Stimulated activated CD8-positive, alpha-beta memory T cell treated with anti-CD3 and anti-CD28 coated beads, Interleukin-4, amount 100 ng/mL, for 4 hours (primary cell): ENCODE measurements at places on chromosomes 7 and 10.

DNA sequence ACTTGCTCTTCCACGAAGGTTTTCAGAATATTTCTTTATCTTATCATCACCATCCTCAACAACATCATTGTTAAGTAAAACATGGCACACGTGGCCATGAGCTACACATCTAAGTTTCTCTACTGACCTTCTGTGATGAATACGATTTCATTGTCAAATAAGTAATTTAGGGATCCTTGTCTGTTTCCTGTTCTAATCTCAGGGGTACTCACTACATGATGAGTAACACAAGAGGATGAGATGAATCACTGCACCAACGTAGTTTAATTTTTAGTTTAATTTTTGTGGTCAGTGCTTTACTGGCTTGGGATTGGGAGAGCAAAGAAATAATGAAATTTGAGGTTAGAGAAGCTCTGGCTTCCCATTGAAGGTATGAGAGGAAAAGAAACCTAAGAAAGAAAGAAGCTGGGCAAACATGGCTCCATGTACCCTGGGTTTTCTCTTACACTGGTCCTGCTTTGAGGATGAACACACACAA, 461.9 kb upstream of the KLF6 start:
- no peak for DNase-seq

DNA sequence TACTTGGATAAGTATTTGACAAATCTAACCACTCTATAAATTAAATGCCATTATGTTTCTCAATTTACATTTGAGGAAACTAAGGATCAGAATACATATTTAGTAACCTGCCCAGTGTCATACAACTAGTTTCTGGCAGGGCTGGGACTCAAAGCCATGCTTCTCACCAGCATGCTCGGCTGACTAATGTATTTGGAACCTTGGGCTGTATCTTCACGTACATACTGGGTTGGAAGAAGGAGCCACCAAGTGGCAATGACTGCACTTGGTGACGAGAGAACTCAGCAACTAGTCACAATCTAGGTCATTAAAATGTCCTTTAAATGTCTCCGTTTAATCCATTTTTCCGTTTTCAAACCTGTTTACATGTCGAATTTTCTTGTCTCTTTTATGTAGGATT, 42.9 kb downstream of the CHRM2 start:
- no peak for DNase-seq

- no peak for DNase-seq
Measured at GRCh38 chr7:131605280-131605878, 49.0 kb upstream of the PODXL start.

GRCh38 chr10:126337251-126337810, 50.9 kb downstream of the ADAM12 start:
- DNase-seq, result no peak

DNA sequence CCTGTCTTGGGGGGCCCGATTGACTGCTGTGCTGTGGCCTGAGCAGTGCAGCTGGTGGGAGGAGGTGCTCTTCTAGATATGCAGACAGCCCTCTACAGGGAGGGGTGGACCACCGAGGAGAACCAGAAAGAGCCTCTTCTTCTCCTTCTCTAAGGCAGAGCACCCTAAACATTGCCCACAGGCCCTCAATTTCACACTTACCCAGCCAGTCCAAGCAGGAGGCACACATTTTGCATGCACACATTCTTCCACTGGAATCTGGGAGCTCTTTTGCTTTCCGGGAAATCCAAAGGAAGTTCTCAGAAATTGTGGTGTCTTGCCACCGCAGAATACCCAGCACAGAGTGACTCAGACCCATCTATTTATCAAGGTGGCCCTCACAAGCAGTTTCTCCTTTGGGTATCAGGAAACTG, 45.8 kb downstream of the EEPD1 start:
- no peak for DNase-seq

GRCh38 chr10:11856678-11857077, 33.5 kb downstream of the PROSER2 start:
- DNase-seq, result no peak

DNA sequence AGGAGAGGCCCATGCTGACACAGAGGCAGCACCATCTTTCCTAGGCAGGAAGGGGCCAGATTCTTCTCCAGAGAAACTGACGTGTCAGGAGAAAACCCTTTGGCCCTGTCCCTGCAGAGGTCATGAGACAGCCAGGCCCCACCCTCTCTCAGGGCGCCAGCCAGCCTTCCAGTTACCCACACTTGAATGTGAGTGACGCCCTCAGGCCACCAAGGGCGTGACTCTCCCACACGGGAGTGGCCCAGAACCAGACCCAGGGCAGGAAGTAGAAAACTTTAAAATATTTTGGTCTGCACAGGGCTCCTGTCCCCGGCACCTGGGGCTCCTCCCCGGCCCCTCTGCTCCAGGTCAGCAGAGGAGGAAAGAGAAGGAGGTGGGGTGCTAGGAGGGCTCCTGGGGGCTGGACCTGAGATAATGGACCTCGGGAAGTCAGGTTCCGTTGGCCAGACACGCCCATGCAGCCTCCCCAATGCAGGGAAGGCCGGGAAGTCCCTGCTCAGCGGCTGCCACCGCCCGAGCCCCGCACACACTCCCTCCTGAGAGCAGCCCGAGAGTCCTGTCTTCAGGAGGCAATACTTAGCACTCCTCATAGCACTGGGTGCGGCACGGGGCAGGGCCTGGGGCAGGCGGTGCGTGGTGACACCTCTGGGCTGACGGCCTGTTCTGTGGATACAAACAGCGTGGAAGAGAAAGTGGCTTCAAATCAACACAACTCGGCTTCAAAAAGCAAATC, 67.0 kb upstream of the CFAP46 start:
- no peak for DNase-seq

DNA sequence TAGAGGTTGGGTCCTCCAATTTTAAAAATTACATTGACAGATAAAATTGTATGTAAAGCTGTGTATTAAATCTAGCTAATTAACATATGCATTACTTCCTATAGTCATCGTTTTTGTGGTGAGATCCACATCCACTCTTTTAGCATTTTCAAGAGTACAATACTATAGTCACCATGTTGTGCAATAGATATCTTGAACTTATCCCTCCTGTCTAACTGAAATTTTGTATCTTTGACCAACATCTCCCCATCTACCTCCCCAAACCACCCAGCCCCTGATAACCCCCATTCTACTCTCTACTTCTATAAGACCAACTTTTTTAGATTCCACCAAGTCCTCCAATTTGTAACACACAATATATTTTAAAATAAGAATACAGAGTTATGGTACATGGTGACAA, 208.0 kb downstream of the RELN start:
- DNase-seq, result no peak

DNA sequence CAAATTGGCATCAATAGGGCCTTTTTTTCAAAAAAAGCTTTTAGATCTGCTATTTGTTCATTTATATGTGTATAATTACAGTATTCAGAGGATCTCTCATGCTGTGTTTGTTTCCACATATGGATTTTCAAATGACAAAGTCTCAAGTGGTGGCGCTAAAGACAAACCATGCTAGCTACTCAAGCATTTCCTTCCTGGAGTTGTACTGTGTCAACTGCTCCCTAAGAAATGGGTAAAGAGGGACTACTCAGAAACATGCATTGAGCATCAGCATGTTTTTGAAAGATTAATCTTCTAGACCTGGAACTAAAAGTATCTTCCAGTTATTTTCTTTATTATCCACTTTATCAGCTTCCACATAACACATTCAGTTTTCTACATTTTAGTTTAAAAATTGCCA, 12.7 kb downstream of the CNTNAP2 start:
- DNase-seq, result no peak

- no peak for DNase-seq
Measured at GRCh38 chr7:34332006-34332405, 326.0 kb upstream of the NPSR1 start.

DNA sequence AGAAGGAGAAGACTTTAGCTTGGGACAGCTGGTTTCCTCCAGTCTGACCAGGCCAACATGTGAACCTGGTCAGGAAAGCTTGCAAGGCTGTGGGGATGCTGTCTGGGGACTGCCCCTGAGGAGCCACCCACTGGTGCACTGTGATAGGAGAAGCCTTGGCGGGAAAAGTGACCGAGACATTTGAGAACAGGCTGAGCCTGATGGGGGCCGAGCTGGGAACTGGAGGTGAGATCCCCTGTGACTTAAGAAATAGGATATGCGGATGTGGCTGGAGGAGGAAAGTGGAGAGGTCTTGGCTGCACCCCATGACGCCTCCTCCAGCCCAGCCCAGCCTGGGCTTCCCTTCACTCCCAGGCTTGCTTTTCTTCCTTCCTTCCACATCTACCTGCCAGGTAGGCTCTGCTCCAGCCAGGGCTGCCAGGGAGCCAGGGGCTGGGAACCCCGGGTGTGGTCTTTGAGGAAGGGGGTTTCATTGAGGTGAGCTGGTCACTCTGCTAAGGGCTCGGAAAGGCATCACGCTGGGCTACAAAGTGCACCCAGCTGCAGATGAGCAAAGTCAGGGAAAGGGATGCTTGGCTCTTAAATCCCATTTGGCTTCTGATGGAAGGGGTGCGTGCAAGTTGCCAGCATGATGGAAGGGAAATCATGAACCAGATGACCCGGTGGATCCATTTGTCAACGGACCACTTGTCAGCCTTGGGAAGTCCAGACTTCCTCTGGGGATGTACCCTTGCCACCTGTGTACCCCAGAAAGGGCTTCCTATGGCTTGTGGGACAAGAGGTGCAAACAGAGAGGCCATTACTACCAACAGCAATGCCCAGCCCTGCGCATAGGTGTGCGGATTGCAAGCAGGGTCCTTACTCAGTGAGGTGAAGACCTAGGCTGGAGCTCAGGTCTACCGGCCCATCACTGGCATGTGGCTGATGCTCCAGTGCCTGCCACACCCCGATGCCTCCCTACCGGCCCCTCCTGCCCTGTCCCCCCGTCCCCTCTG, 66.3 kb downstream of the C10orf143 start:
- no peak for DNase-seq

GRCh38 chr7:84040355-84040754, 154.2 kb downstream of the SEMA3A start:
- no peak for DNase-seq

DNA sequence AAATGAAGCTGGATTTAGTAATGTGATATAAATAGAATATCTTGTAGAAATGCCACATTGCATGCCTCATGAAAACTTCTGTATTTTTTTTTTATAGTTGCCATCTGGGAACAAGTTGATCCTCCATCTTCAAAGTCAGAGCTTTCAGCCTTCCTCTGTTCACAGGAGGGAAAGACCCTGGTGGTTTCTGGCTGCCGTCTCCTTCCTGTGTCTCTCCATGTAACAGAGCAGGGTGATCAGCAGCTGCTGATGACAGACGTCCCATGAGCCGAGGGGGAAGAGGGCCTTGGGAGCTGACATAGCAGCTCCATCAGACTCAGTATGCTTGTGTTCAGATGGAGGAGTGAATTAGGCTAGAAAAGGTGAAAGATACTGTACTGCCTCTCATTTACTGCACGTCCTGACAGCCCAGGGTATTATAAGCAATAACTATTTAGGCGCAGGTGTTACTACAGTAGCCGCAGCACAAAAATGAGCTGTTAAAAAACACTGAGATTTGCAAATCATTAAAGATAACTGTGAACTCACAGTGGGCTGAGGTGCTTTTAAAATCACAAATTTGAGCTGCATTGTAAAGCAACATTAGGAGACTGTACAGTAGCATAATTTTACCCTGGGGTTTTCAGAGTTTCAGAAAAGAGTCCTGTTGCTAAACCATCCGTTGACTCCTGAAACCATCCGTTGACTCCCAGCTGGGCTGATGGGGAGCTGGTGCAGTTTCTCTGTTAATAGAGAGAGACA, 103.3 kb downstream of the CFAP58 start:
- DNase-seq, result no peak

- DNase-seq, result no peak
Measured at GRCh38 chr10:74186678-74187077, 35.7 kb downstream of the ADK start.

DNA sequence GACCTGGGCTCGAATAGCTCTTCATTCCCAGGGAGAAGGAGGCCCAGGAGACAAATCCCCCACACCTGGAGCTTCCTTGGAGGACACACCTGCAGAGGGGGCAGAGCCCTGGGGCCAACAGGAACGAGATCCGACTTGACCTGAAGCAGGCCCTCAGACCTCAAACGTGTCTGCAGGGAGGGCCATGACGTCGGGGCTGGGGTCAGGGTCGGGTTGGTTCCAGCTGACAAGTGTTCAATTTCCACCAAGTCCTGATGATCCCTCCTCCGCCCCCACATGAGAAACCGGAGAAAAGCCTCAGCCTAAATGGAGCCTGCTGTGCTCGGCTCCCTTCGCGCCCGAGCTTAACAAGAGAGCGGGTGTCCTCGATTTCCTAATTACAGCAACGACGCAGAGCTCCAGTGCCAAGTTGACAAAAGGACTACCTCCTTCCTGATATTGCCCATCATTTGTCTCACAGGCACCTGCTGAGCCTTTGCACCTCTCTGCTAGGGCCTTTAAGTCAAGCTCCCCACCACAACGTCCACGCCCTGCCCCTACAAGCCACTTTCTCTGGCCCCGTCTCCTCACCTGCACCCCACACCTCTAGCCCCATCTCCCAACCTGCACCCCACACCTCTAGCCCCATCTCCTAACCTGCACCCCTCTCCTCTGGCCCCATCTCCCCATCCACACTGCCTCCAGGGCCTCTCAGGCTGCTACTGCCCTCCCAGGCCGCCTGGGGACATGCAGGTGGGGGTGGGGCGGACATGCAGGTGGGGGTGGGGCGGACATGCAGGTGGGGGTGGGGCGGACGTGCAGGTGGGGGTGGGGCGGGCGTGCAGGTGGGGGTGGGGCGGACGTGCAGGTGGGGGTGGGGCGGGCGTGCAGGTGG, 519.4 kb downstream of the GLRX3 start:
- no peak for DNase-seq

GRCh38 chr7:123723913-123724312, 24.9 kb downstream of the WASL start:
- DNase-seq, result no peak

DNA sequence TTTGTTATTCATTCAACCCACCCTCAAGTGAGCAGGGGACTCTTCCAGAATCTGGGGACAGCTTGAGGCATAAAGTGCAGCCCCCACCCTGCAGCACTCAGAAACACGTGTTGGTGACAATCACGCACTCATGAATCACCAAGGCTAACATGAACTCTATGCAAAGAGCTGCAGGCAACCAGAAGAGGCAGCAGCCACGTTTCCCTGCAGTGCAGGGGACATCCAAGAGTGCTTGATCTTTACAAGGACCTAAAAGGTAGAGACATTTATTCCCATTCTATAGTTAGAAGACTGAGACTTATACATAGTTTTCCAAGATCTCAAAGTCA, 135.2 kb upstream of the GDF10 start:
- no peak for DNase-seq

GRCh38 chr7:44307905-44308595, 17.3 kb downstream of the CAMK2B start:
- DNase-seq, result no peak

GRCh38 chr10:91163869-91164474, 56.5 kb upstream of the PCGF5 start:
- DNase-seq, result peak; percentile 35

- DNase-seq, result peak; percentile 62
Measured at GRCh38 chr10:79195091-79195923, 126.5 kb downstream of the ZMIZ1 start.

GRCh38 chr10:7478727-7479457, 68.1 kb upstream of the SFMBT2 start:
- no peak for DNase-seq

- DNase-seq, result no peak
Measured at GRCh38 chr7:97659363-97660045, 72.4 kb upstream of the TAC1 start.
